ENCODE measurements at places on chromosomes 4 and X.

GRCh38 chr4:32485956-32486355, 1765.8 kb downstream of the PCDH7 start:
- no peak for DNase-seq

DNA sequence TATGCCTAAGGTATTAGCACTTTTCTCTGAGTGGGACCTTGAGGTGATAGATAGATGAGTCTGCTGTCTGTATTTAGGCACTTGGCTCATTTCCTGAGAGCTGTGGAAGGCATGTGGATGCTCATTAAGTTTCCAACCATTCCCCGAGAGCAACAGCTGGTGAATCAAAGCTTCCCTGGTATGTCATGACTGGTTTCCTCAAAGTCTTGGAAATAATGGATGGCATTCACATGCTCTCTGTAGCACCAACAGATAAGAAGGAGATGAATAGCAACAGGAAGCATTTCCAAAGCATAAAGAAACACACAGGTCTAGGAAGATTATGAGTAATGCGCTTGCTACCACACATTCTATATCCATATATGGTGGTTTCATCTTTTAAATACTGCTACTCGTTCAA, 118.3 kb upstream of the ETNPPL start:
- DNase-seq, result no peak

GRCh38 chrX:155027509-155028066, 944 bp downstream of the FUNDC2 start:
- DNase-seq, result peak; percentile 0

DNA sequence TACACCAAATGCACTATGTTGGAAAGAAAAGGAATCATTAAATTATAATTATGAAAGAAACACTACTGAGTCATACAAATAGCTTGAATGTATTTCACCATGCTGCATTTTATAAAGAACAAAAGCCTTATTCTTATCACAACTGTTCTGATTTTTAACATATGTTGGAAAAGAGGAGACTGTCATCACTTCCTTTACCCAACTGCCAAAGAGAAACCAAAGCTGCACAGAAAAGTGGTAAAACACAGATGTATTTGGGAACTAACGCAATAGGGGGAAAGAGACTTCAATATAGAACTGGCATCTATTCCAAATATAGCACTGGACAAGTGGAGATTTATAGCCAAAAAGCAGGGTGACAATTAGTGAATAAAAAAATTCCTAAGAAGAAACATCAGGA, 181.0 kb downstream of the SPANXN3 start:
- DNase-seq, result no peak

GRCh38 chr4:88621763-88622327, 29.6 kb downstream of the HERC3 start:
- no peak for DNase-seq

DNA sequence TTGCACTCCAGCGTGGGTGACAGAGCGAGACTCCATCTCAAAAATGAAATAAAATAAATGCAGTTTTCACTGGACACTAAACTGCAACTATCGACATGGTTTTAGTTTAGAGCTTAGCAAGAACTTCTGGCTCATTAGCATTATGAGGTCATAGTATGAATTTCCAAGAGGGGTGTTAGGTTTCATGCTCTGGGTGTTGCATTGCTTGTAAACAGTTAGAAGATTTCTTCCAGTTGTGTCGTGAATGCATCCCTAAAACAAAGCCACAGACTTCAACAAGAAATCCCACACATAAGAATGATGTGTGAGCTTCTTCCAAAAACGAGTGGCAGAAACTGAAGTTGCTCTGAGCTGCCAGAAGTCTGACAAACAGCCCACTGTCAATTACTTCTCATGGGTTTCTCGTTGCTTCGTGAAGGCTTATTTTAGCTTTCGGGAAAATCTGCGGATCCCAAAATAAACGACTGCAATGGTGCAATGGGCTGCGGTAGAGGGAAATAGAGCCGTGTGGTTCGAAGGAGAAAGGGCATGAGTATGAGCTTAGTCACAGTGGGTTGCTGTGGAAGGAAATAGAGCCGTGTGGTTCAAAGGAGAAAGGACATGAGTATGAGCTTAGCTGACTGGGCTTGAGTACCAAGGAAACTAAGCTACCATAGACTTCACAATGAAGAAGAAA, 354.9 kb downstream of the DHRSX start:
- no peak for DNase-seq

GRCh38 chr4:173883821-173884220, 353.8 kb upstream of the HAND2 start:
- no peak for DNase-seq

GRCh38 chr4:190017357-190018200, 9.5 kb downstream of the FRG2 start:
- no peak for DNase-seq

DNA sequence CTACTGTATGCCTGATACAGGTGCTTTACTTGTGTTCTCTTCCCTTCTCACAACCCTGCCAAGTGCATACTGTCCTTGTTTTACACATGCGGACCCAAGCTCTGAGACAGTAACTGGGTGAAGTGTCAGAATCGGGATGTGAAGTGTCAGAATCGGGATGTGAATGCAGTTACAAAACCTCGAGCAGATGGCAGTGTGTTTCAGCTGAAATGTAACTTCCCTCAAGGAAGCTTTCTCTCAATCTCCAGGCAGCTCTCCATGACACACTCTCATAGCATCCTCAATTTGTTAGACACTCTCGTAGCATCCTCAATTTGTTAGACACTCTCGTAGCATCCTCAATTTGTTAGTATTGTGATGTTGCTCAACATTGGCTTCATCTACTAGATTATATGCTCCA, 1.1 kb upstream of the HPSE start:
- DNase-seq, result no peak

GRCh38 chrX:11778230-11778629, 20.2 kb downstream of the MSL3 start:
- DNase-seq, result no peak

DNA sequence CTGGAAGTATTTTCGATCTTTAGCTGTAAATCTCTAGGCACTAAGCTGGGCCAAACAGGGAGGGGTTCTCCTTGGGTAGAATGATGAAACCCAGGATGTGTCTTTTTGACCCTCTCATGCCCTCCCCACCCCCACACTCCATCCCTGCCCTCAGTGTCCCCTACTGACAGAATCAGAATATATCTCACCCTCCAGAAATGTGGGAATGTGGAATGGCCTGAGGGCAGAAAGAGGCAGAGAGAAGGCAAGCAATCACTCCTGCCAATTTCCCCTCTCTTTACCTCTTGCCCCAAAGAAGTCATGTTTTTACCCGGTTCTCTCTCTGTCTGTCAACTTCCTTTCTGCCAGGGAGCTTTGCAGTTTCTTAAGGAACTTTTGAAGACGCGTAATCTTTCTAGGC, 34.4 kb downstream of the RAP2C start:
- DNase-seq, result no peak

DNA sequence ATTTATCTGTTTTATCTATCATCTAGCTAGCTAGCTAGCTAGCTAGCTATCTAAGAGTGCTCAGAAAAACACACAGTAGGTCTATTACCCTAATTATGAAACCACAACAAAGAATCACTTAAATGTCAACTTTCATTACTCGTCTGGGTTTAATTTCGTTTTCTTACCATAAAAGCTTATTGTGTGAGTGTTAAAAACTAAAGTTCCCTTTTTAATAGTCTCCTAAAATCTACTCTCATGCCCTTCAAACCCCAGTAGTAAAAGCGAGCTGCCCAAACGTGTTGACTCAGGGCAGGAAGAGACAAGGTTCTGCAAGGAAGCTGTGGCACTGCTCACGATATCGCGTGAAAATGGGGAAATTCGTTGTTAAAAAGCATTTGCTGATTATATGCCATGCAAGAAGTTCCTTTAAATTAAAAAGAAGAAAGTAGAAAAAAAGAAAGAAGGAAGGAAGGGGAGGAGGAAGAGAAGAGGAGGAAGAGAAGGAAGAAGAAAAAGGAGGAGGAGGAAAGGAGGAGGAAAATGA, 595 bp downstream of the MBNL3 start:
- peak; percentile 63 for DNase-seq

GRCh38 chrX:45714866-45715265, 514.2 kb upstream of the DIPK2B start:
- no peak for DNase-seq

- DNase-seq, result no peak
Observed at GRCh38 chr4:113248320-113248719, 198.9 kb downstream of the ANK2 start.

DNA sequence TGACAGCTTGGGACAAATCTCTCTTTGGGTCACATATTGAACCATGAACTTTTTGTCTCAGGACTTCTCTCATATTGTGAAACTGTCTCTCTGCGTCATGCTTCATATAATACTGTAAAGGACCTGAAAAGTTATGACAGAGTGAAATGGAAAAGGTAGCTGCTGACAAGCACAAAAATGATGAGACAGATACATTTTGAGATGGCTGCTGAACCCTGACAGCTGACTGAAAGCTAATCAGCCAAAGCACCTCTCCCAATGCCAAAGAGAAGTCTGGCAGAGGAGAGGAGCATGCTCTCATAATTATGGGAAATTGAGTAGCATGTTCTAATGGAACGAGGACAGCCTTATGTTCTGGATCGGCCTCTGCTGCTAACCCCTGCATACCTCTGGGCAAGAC, 873.4 kb upstream of the ADGRL3 start:
- DNase-seq, result no peak

DNA sequence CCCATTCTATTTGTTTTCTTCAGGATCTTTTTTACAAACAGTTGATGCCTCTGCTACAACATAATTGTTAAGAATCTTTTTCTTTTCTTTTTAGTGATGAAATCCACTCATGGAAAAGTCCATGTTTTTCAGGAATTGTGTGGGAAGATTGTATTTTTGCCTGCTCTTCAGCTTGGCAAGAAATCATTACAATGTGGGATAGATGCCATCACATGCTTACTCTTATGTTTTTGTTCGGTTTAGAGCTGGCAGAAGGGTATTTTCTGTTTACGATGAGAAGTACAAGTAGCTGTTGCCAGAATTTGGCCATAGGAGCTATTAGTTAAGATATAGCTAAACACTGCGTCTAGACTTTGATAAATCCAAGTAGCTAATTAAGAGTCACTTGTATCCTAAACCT, 2585.3 kb downstream of the ARAP2 start:
- no peak for DNase-seq

DNA sequence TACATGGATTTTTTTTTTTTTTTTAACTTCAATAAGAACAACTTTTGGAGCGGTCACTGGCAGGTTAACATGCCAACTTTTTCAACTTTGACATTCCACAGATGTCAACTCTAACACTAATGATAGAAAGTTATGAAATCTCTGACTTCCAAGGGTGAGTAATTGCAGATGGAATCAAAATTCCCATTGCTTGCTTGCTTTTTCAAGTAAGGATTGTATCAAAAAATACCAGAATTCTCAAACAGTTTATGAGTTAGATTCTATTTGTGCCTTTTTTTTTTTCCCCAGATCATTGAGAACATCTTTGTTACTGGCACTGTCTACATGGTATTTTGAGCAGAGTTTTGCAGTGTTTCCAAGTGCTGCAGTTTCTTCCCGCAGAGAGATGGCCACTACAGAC, 50.3 kb upstream of the OTUD4 start:
- DNase-seq, result no peak
